ENCODE measurements at places on chromosomes 6 and 20.

DNA sequence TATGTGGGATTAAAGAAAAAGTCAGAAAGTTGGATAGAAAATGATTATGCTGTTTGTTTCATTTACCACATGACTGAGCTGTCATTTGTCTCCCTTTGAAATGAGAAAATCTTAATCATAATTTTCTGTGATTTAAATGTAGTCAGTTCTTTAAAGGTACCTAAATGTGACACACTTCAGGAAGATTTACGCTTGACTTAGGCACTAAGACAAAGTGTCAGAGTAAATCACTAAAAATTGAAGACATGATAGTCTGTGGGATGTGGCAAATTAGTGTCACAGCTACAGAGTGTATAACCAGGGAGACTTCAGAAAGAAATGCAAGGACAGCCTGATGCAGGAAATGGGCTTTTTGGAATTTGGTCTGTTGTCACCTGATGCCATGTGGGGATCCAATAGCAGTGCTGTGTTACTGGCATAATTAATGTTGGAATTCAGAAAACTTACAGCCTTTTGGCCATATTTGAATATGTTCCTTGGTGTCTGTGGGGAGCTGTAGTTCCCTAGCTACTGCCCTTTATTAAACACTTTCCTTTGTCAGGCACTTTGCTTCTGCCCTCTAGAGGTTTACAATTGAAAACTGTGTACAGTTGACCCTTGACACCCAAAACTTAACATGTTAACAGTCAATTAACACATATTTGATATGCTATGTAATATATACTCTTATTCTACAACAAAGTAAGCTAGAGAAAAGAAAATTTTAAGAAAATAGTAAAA lies 493.8 kb downstream of the UTRN start:
- no peak for DNase-seq

DNA sequence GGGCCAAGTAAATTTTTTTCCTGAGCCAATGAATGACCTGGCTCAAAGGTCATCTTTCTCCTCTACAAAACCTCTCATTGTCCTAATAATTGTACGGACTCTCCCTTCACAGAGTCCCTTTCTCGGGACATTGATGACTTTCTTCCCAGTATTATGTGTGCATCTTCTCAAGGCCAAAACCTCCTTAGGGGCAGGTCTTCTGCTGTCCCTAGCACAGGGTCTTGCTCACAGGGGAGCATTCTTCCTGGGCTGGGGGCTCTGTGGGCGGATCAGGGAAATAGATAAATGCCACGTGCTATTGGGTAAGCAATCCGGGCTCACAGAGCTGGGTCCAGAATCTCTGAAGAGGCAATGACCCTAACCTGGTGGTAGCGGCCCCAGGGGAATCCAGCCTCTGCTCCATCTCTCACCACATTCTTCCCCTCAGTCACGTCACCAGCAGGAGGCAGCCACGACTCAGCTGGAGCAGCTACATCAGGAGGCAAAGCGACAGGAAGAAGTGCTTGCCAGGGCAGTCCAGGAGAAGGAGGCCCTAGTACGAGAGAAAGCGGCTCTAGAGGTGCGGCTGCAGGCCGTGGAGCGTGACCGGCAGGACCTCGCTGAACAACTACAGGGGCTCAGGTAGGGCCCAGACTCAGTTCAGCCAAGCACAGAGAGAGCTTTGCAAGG lies 23.5 kb downstream of the CEP250 start:
- no peak for DNase-seq

DNA sequence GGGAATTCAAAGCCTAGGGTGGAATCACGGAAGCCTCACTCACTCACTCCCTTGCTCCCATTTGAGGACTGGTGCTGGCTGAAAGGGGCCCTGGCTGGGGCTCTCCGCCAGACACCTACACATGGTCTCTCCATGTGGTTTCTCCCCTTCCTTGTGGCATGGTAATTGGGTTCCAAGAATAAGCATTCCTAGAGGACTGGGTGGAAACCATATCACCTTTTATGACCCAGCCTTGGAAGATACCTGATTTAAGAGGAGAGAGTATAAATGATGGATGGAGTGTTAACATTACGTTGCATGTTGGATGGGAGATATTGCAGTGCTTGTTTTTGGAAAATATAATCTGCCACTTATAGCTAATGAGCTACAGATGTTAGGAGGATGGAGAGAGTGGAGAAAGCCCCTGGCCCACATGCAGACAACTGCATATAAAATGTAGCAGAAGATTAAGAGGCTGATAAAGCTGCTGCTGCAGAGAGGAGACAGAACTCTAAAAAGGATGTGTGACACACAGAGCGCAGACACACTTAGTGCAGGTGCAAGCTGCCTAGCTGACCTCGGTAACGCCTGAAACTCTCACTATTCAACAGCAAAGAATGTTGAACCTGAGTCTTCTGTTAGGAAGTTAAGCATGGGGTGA lies 23.3 kb upstream of the CDKN1A start:
- no peak for DNase-seq

DNA sequence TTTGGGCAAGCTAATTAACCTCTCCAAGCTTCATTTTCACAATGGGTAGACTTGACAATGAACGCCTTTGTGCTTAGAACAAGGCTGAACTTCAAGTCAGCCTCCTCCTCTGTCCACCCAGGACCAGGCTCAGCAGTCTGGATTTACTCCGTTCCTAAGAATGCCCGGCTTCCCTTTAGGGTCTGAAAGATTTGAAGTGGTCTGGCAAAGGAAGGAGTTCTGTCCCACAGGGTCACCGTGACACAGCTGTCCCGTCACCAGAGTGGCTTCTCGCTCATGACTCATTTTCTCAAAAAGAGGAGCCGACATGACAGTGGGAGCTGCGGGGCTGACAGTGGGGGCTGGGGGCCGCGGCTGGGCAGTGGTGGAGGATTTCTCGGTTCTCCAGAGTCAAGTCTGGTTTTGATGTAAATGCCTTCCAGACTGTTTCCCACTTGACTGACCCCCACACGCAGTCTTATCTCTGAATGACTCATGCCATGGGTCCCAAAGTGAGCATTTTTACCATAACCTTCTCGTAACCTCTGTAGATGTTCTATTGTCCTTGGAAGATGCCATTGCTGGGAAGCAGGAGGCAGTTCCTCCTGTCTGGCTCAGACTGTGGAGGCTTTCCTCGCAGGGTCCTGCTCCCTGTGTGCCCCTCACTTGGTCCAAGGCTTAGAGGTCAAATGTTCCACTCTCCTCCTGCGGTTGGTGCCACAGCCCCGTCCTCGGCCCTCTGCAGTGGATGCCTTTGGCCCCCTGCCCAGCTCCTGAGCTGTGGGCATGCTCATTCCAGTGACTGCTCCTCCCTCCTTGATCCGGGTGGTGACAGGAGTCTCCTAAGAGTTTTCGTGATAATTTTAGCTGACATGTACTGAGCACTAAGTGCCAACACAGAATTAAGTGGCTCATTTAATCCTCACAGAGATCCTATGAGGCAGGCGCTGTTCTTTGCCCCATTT lies 253.1 kb downstream of the FNDC1 start:
- peak; percentile 16 for DNase-seq

GRCh38 chr6:125104425-125104824 lies 49.1 kb upstream of the TPD52L1 start:
- DNase-seq = peak; percentile 67

- DNase-seq = no peak
These were observed 1235.4 kb upstream of the GJE1 start for GRCh38 chr6:140897349-140897748.

DNA sequence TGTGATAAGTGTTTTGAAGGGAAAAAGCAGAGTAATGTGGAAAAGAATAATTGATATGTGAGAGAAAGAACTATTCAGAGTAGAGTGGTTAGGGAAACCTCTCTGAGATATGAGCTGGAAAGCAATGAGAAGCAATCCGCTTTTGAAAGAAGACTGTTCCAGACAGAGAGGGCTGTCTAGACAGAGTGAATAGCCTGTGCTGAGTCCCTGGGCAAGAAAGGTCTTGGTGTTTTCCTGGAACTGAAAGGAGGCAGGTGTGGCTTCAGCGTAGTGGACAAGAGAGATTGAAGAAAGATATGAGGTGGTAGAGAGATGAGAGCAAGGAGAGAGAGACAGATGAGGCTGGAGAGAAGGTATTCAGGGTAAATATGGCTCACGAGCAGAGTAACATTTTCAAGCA lies 190.8 kb downstream of the UBE3D start:
- DNase-seq = no peak

- DNase-seq = peak; percentile 49
These were observed 99.9 kb downstream of the CDH26 start for GRCh38 chr20:60057866-60058807.

- no peak for DNase-seq
These were observed 186.8 kb downstream of the UBE3D start for GRCh38 chr6:82878812-82879211.

GRCh38 chr20:8388141-8388540 lies 256.1 kb downstream of the PLCB1 start:
- DNase-seq = peak; percentile 18

DNA sequence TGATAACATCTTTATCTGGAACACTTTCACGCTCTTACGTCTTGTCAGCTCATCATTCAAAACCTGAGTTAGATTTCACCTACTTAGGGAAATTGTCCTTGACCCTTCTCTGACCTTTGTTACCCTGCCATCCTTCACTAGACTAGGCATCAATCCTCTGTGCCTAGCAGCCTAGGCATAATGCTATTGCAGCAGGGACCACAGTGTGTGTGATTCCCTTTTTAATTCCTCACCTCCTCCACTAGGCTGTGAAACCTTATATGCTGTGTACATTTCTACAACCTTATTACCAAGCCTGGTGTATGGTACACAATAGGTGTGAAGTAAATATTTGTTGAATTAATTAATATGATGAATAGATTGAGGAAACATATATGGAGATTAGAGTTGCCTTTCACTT lies 66.7 kb upstream of the DEFB112 start:
- no peak for DNase-seq

DNA sequence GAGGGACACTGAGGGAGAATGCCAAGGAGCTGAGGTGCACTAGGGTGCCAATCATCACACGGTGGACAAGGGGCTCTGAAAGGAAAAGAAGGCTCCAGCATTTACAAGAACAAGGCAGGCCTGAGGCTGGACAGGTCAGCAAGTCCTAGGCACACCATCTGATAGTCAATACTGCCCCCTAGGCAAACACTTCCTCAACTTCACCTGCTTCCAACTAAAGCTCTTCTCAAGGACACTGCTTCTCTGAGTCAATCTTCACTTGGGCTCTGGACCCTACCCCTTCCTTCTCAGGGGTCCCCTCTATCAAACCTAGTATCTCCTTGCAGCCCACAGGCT lies 37.7 kb upstream of the SLC4A11 start:
- DNase-seq = no peak

- DNase-seq = no peak
These were observed 70.6 kb downstream of the MRPL14 start for GRCh38 chr6:44056392-44057237.

DNA sequence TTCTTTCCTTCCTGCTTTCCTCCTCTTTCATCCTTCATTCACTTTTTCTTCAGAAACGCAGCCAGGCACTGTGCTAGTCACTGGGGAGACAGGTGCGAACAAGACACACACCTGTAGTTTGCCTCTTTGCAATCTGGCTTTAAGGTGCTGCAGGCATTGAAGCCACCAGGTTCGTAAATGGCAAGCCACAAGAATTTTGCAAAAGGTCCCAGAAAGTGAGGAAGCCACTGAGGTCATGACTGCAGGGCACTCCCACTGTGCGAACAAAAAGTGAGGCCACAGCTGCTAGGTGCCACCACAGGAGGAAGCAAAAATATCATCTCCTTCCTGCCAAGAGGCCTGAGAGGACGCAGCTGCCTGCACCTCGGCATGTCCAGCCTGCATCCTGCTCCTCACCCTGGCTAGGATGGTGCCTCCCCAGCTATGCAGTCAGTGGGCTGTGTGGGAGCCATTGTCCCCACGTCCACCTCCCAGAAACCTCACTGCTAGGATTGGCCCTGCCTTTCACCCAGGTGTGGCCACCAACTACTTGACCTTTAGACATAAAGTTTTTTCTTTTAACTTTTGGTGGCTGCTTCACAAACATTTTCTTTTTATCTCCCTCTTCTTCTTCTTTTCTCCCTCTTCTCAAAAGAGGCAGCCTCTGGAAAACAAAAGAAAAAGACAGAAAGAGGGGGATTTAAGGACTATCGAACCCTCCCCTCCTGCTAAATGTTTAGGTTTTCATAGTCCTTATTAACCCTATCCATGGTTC lies 230.8 kb downstream of the BCAS1 start:
- DNase-seq = no peak

- DNase-seq = no peak
These were observed 139.9 kb upstream of the PRND start for GRCh38 chr20:4581838-4582237.

- peak; percentile 90 for DNase-seq
These were observed 1.2 kb upstream of the MAFB start for GRCh38 chr20:40689943-40690835.

GRCh38 chr6:89888871-89889270 lies 5.4 kb upstream of the GJA10 start:
- no peak for DNase-seq

DNA sequence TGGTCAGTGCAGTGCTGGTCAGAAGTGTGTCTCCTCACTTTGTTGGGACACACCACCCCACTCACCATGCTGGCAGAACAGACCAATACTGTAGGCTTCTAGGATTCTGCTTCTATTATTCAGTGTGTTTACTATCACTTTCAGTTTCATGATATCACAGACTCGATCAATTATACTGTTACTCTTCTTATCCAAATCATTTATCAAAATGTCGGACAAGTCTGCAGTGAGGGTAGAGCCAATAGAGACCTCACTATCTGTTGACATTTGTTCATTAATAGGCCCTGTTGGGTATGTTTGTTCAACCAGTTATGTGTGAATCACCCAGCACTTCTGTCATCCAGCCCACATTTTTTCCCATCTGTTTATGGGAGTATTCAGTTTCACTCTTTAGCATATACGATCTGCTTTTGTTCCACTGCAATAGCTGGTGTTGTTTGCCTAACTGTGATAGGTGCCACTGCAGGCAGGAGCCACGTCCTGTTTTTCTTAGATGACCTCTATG lies 140.1 kb downstream of the NRN1 start:
- no peak for DNase-seq

DNA sequence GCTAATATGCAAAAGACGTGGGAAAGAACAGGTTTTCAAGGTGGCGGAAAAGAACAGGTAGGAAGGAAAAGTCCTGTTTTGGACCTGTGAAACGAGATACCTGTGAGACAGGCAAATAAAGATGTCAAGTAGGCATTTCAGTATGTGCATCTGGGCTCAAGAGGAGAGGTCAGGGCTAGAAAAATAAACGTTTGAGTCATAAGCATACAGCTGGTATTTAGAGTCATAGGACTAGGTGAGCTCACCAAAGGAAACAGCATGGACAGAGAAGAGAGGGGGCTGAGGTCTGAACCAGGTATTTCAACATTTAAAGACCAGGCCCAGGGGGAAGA lies 14.9 kb downstream of the MTFR2 start:
- no peak for DNase-seq

All from globus pallidus (tissue), 1 donor.